ENCODE measurements at places on chromosomes 11 and 22. TPM values are rescaled to one million over a fixed set of nuclear protein-coding genes. Genes with fewer than 3 reads are reported as not detected.

Gene MAPK8IP1
- 6.0 TPM for total RNA-seq

Gene JAML
- total RNA-seq = not detected

Gene RASSF10
- total RNA-seq = not detected

Gene IL18BP
- 5.0 TPM for total RNA-seq

All from ascending aorta (tissue), 2 donors.